ENCODE measurements at places on chromosomes 6 and 20.
A peak's percentile ranks its signal among the peaks of the same experiment; 100 is the strongest.

GRCh38 chr6:167962711-167963110 lies 34.8 kb upstream of the KIF25 start:
- DNase-seq = no peak

GRCh38 chr20:18734525-18735189 lies 78.9 kb upstream of the SCP2D1 start:
- DNase-seq = no peak

DNA sequence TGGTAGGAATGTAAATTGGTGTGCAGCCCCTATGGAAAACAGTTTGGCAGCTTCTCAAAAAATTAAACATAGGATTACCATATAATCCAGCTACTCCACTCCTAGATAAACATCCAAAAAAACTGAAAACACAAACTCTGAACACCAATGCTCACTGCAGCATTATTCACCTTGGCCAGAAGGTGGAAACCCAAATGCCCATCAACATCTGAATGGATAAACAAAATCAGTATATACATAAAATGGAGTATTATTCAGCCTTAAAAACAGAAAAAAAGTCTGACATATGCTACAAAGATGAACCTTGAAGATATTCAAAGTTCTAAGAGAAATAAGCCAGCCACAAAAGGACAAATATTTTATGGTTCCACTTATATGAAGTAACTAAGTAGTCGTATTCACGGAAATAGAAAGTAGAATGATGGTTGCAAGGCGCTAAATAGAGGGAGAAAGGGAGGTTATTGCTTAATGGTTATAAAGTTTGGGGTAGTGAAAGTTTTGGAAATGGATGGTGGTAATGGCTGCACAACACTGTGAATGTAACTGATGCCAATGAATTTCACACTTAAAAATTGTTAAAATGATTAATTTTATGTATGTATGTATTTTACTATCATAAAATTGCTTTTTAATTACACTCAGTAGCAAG lies 4.0 kb downstream of the PHF10 start:
- DNase-seq = no peak

GRCh38 chr20:1493536-1493935 lies 2.3 kb upstream of the SIRPB2 start:
- no peak for DNase-seq

DNA sequence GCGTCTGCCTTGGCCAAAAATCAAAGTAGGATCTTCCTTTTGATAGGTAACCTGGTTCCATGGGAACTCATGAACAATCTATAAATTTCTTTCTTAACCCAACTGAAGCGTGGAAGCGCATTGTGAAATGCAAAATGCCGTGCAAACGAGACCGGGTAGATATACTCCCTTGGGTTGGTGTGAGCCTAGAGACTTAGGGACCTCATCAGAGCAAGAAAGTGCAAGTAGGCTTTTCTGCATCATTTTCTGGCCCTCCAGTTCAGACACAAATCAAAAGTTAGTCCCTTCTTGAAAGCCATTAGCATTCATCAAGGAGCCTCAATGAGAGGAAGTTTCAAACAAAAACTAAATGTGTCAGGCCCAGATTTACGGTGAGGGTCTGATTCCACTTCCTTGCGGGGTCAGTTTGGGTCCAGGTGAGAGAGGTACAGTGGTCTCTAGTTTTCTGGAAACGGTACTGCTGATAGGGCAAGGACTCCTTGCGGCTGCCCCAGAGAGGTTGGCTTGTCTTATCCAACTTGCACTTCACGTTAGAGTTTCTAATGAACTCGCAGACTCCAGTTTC lies 5.3 kb upstream of the ZNF184 start:
- DNase-seq = no peak

GRCh38 chr6:47670851-47671250 lies 27.5 kb upstream of the ADGRF4 start:
- DNase-seq = no peak

DNA sequence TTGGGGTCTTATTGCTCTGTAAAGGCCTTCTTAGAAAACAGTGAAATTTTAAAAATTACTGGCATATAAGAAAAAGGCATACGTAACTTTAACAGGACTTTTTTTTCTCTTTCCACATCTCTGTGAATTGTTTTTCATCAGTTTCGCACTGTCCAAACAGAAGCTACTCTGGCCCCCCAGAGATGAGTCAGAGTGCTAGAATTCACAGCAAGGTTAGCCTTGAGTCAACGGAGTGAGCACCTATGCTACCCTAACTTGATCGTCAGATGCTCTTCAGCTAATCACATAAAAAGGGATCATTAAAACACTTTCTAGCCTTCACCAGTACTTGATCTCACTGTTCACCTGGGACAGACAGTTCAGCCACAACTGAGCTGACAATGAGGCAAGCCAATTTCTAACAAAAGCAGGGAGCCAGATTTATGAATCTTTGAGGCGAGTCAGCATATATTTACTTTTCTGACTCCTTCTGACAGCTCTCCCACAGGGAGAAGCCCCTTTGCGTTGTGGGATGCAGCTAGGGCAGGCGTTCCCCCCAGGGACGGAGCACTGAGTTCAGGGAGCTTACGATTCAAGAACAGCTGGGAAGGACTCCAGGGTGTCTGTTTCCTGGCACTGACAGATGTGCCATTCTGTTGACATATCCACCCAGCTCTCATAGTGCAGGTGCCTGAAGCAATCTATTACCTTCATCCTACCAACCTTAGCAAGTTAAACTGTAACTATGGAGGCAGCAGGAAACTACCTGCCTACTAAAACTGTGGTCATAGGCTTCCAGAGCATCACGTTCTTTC lies 46.4 kb upstream of the SPDEF start:
- DNase-seq = no peak

GRCh38 chr20:58650181-58650775 lies 805 bp upstream of the STX16 start:
- peak; percentile 47 for DNase-seq

DNA sequence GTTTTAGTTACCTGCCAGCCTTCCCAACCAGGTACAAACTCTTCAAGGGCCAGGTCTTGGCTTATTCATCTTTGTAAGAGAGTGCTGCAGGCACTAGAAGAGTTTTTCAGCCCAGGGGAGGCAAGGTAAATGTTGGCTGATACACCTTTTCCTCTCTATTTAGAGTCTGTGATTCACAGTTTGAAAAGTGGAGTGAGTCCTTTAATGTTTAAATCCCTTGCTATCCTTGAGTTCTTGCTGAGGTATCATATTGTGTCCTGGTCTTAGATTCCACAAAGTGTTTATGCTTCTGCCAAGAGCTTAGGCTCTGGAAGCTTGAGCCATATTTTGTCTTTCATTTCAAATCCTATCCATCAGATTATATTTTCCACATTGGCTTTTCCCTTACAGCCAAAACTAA lies 52.8 kb upstream of the CITED2 start:
- no peak for DNase-seq

DNA sequence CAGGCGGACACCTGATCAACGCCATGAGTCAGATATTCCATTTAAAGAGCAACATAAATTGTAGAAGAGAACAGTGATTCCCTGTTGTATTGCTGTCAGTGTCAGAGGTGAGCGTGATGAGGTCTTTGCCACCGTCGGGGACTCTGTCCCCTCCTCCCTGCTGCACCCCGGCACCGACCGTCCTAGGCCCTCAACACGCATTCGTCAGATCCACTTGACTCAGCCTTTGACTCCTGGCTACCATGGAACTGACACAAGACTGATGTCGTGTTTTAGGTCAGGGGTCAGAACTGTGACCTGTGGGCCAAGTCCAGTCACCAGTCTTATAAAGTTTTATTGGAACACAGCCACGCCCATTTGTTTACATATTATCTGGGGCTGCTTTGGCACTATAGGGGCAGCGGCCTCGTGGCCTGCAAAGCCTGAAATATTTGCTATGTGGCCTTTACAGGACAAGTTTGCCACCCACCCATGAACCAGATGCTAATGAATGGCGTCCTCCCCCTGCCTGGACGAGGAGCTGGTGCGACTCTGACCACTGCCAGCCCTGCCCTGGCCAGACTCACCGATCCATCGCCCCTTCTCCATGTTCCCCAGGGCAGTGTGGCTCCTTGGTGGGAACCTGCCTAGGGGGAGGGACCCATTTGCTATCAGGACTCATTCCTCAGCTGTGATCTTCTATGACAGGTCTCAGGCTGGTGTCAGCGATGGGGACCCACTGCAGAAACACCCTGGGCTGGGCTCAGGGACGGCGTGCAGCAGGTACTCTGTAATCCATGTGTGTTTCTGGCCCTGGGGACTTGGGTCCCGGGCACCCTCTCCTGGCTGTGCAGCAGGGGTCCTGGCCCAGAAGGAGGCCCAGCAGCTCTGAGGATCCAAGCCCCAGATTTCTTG lies 37.5 kb upstream of the PHACTR3 start:
- DNase-seq = no peak

- DNase-seq = no peak
Measured at GRCh38 chr20:60540591-60540990, 582.4 kb downstream of the CDH26 start.

GRCh38 chr6:144749263-144749662 lies 464.1 kb downstream of the UTRN start:
- no peak for DNase-seq

- no peak for DNase-seq
Measured at GRCh38 chr6:89010825-89011224, 47.4 kb upstream of the RNGTT start.

DNA sequence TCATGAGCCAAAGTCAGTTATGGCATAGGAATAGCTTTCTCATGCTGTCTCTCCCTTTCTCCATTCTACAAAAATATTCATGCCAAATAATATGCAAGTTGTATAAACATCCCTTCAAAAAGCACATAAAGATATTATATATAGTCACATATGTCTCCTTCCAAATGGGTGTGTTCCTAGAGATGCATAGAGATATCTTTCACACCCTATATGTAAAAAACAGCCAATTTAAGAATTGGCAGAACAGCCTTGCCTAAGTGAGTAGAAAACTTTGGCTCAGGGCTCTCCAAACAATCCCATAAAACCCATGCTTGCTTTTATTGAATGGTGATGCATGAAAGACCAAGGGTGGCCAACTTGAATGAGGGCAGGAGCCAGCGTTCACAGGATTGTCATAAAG lies 274.7 kb upstream of the SUPT3H start:
- no peak for DNase-seq

DNA sequence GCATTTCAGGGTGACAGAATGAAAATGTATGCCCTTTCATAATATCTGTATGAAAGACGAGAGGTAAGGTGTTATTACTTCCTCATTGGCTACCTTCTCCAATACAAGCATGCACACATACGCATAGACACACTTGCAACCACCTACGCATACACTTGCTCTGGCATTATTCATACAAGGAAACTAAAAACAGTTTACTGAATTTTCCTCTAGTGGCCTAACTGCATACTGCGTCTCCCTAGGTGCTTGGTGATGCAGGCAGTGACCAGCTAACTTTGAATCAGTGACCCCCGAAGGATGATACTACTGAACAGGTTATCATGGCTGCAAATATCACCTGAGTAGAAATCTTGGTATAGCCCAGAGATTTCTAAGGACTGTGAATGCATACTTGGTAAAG lies 593.1 kb downstream of the PKHD1 start:
- no peak for DNase-seq

DNA sequence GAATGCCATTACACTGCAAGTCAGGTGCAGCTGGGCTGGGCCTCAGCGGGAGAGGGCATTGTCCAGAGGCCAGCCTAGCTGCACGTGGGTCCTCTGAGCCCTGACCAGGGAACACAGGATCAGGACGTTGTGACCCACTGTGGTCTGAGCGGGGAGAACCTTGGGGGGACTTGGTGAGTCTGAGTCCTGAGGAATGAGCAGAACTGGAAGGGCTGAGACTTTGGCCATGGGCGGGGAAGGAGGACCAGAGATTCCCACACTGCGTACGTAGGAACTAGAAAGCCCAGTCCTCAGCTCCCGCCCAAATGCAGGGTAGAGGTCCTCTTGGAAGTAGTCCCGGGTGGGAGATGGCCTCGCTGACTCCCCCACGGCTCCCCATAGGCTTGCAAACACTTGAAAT lies 42.5 kb downstream of the GABRR2 start:
- no peak for DNase-seq

DNA sequence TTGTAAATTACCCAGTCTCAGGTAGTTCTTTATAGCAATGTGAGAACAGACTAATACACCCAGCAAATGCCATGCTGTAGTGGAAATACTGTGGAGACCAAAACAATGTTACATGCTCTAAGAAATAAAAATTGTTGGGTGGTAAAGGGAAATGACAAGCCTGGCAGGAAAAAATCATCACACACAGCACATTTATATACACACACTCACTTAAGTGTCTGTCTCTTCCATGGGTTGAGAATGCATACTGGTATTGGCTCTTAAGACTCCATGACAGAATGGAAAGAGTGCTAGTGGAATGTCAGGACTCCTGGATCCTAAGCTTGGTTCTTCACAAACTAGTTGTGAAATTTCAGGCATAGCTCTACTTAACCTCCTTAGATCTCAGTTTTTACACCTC lies 343.0 kb downstream of the CD83 start:
- DNase-seq = no peak

DNA sequence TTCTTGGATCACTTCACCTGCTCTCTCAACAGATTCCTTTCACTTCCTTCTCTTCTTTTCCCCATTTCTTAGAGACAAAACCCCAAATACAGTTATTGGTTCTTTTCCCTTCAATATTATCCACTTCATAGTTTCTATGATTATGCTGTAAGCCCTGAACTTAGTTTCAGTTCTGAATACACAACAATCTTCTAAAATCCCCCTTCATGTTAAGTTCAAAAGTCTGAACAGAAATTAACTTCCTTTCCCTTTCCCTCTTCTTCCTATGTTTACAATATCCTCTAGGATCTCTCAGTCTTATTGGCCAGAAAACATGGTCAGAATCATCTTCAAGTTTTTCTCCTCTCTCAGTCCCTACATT lies 57.7 kb downstream of the OGFRL1 start:
- DNase-seq = no peak

DNA sequence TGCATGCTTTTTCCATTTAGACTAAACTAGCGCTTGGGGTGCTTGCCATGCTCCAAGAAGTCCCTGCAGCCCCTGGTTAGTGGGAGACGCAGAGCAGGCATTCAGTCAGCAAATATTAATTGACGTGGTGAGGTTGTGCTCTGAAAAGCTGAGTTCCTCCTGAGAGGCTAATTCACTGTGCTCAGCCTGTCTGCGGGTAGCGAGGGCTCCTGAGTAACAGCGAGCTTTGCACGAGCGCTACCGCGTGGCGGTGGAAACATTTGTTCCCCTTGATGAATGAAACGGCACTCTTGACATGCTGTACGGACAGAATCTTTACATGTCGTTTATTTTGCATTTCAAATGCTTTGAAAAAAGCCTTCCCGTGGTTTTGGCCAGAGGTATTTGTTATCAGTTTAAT lies 170.6 kb upstream of the AGPAT4 start:
- DNase-seq = no peak

- no peak for DNase-seq
Measured at GRCh38 chr6:46453216-46453615, 38.0 kb downstream of the RCAN2 start.
